ENCODE measurements at places on chromosomes 11 and 22.
A peak's percentile ranks its signal among the peaks of the same experiment; 100 is the strongest.

GRCh38 chr11:68763181-68763721, 11.9 kb upstream of the TESMIN start:
- no peak for DNase-seq

DNA sequence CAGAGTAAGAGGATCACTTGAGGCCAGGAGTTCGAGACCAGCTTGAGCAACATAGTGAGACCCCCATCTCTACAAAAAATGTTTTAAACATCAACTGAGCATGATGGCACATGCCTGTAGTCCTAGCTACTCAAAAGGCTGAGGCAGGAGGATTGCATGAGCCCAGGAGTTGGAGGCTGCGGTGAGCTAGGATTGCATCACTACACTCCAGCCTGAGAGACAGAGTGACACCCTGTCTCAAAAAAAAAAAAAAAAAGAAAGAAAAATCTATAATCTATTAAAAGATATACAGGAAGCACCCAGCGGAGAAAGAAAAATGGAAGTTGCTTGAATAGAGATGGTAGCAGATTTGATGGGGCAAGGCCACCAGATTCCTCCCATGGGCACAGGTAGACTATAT, 61.8 kb downstream of the FAM83F start:
- no peak for DNase-seq

DNA sequence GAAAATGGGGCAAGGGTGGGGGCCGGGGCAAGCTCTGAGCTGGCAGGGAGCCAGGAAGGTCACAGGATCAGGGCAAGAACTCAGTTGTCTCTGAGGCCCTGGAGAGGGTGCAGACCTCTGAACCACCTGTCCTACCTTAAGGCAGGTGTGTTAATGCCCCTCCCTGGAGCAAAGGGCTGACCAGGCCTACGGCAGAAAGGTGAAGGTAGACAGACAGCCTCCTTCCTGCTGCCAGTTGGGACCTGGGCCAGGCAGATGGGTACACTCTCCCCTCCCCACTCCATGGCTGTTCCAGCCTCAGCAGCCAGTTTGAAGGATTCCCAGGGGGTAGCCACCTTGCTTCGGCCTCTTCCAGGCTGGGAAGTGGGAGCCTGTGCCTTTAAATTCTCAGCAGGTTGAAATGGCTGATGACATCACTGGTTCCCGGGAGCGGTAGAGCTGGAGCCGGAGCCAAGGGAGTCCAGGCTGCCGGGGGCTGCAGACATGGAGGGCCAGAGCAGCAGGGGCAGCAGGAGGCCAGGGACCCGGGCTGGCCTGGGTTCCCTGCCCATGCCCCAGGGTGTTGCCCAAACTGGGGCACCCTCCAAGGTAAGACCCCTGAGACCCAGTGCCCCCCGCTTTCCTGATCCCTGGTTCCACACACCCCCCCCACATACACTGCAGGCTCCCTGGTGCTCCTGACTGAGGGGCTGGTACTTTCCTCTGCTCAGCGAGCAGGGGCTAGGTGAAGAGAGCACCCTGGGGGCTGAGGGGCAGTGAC, at the start of gene INPP5J:
Gene INPP5J (plus strand): TSS at position 435 of the 760 bp plus-strand sequence. CDS start 49 bp downstream, at position 484.
- DNase-seq: peak; percentile 67

DNA sequence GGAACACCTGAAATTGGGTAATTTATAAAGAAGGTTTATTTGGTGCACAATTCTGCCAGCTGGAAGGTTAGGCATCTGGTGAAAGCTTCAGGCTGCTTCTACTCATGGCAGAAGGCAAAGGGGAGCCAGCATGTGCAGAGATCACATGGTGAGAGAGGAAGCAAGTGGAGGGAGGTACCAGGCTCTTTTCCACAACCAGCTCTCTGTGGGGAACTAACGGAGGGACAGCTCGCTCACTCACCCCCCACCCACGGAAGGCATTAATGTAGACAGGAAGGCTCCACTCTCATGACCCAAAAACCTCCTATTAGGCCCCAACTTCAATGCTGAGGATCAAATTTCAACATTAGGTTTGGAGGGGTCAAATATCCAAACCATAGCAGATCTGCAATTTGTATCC, 75.6 kb upstream of the ARHGAP32 start:
- no peak for DNase-seq

- peak; percentile 23 for DNase-seq
Observed at GRCh38 chr22:27574002-27574366, 227.6 kb downstream of the MN1 start.

DNA sequence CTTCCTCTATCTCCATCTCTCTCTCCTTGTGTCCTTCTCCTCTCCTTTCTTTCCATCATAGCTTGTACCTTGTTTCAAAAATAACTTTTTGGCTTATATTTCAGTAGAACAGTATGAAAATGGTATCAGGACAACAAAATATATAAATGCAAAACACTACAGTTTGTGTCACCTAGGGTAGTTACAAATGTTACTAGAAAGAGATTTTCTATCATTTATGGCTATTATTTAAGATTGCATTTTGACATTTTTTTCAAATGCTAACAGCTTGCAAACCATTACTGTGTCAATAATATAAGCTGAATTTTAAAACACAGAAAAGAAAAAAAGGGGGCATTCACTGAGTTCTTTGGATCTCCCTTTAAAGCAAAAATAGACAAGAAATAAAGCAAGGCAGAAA, 392.3 kb upstream of the LRRC4C start:
- no peak for DNase-seq

GRCh38 chr11:85848006-85848405, 7.2 kb upstream of the CCDC83 start:
- no peak for DNase-seq

- peak; percentile 87 for DNase-seq
Observed at GRCh38 chr11:114080219-114080618, 20.7 kb downstream of the ZBTB16 start.

GRCh38 chr11:116326146-116326545, 446.6 kb downstream of the BUD13 start:
- DNase-seq: no peak

GRCh38 chr11:18791969-18792628, 501 bp upstream of the PTPN5 start:
- DNase-seq: no peak

DNA sequence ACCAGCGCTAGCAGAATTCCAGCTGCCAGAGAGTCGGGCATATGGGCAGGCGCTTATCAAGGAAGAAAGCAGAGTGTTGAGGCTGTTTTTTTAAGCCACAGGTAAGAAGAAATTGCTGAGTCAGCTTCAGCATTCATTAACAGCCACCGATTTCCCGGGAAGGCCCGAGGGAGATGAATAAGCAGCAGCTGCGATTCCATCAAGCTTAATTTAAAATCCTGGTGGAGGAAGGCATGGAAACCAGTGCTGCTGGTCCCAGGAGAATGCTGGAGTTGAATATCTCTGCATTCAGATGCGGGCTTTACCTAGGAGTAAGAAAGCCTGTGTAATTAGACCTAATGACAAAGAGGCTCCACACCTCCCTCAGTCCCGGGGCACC, 168.8 kb downstream of the BRD1 start:
- DNase-seq: no peak

DNA sequence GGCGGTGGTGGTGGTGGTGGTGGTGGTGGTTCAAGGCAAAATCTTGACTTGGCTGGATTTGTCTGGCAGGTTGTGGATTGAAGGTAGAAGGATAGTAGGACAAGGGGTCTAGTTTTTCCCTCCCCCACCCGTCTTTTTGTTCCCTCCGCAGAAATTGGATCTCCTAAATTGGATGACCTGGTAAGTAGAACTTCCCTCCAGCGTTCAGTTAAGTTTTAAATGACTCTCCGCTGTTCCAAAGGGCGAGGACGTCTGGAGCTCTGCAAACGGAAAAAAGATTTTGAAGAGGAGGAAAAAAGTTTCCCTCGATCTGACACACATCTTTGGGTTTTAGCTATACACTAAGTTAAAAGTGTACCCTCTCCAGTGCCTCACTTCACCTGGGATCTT, 422 bp upstream of the LGR4 start:
- no peak for DNase-seq

DNA sequence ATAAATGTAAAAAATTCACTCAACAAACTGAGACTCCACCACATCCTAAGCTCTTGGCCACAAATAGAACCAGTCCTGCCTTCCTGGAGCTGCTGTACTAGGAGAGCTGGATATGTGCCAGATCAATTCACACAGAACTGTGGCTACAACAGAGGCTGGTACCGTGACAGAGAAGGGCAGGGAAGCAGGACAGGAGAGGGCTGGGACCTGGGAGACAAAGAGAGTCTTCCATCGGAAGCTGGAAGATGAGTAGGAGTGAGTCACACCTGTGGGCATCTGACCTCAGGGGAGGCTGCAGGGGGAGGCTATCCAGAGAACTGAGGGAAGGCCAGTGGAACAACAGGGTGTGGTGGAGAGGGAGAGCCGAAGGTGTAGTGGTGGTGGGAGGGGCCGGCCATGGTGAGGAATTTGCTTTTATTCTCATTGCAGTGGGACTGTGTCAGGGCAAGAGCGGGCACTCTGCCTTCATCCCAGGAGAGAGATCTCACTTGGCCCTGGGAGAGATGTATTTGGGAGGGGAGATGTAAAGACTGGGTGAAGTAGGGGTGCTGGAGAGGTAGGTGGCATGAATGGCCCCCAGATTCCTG, 1.9 kb upstream of the LTBP3 start:
- DNase-seq: peak; percentile 68

- DNase-seq: no peak
Observed at GRCh38 chr11:3224401-3225057, 5.9 kb upstream of the MRGPRG start.

GRCh38 chr11:77725433-77725832, 87.8 kb upstream of the CLNS1A start:
- no peak for DNase-seq

DNA sequence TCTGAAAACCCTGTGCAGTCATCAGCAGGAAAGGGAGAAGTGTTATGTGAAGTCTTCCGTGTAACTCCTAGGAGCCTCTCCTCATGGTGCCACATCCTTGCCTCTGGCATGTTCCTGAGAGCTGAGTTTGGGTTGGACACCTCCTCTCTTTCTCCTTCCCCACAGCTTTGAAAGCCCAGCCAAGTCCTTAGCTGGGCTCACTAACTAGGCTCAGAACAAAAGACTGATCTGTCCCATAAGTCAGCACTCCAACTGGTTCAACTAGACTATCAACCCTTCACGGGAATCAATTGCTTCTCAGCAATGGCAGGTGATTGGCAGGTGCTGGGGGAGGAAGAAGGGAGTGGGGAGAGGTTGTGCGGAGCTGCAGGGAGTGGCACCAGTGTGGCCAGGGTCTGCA, 509.9 kb upstream of the B3GAT1 start:
- DNase-seq: no peak

- DNase-seq: no peak
Observed at GRCh38 chr22:44891293-44891747, 118.5 kb downstream of the PHF21B start.

- no peak for DNase-seq
Observed at GRCh38 chr22:19039448-19039780, 82.8 kb downstream of the DGCR2 start.

DNA sequence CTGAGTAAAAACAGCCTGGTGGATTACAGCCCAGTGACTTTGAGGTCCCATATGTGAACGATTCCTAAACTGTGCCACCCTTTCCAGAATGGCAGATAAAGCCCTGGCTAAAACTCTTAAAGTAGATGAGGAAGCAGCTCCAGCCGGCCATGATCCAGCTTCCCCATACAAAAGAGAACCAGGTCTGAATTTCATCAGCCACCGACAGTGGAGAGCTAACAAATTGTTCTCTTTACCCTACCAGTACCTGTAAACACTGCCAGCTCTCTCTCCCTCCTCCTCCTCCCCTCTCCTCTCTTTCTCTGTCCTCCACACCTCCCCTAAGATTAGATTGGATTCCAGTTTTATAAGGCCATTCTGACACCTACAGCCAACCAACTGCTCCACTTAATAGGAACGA, 176.9 kb downstream of the DSCAML1 start:
- DNase-seq: no peak

GRCh38 chr11:20035701-20036601, 124.3 kb downstream of the DBX1 start:
- DNase-seq: peak; percentile 94

- no peak for DNase-seq
Observed at GRCh38 chr11:92504004-92504403, 279.4 kb downstream of the FAT3 start.

- DNase-seq: no peak
Observed at GRCh38 chr11:9962722-9963121, 298.8 kb downstream of the SWAP70 start.

DNA sequence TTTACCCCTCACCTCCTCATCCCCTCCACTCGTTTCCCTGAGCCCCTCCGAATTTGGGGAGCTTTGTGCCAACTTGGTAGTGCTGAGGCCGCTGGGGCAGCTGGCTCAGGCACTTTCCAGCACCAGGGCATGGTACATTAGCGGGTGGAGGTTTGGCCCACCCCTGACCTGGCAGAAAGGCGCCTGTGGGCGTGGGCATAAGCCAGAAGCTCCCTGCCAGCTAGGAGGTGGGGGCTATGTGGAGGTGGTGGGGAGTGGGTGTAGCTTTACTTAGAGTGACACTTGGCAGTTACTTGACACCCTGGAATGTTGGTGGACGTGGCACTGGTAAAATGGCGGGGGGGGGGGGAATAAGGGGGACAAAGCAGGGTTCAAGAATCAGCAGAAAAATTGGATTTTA, 10.3 kb upstream of the IGF2 start:
- DNase-seq: no peak

- no peak for DNase-seq
Observed at GRCh38 chr11:81979448-81979847, 754.2 kb downstream of the FAM181B start.

DNA sequence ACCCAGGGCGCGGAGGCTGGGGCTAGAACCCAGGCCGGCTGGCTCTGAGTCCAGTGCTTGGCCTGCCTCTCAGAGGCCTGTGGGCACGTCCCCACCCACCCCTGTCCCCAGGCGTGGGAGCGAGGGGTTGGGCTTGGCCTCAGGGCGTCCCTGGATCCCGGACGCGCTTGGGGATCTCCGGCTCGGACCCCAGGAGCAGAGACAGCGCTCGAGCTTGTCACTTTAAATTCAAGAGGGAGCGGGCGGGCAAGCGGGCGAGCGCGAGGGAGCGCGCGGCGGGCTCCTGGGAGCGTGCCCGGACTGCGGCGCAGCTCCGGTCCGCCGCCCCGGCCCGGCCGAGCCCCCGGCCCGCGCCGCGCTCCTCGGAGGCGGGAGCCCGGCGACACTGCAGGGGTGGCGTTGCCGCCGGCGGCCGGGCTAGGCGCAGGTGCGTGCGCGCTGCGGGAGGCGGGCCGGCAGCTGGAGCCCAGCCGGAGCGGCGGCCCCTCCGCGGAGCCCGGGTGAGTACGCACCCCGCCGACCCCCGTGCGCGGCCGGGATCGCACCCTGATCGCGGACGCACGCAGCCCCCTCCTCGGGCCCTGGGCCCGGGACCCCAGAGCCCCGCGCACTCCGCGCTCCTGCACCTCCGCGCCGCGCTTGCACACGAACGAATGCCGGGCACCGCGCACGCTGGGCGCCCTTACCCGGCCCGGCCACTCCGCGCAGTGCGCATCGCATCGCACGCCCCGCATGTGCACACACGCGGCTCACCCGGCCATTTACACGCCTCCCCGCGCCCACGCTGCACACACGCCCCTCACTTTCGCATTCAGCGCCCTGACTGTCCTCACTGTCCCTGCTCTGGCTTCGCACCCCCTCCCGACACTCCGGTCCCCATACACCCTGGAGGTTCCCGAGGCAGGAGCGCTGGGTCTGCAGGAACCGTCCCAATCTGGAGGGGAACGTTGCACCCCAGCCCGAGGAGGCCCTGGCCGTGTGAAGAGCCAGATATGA, at the start of gene SYT12:
Gene SYT12 (plus strand): TSS at position 174 of the 996 bp plus-strand sequence. CDS start 7,011 bp downstream, outside the sequence.
- no peak for DNase-seq

Data from mesenchymal stem cell (in vitro differentiated cells and primary cell).